K562 (cell line): ENCODE measurements at places on chromosomes 5 and 9.

GRCh38 chr9:127444921-127445850 lies 6.0 kb downstream of the RPL12 start:
- DNase-seq = no peak

- no peak for DNase-seq
These were observed 453.8 kb upstream of the ZNF608 start for GRCh38 chr5:125199968-125200865.

DNA sequence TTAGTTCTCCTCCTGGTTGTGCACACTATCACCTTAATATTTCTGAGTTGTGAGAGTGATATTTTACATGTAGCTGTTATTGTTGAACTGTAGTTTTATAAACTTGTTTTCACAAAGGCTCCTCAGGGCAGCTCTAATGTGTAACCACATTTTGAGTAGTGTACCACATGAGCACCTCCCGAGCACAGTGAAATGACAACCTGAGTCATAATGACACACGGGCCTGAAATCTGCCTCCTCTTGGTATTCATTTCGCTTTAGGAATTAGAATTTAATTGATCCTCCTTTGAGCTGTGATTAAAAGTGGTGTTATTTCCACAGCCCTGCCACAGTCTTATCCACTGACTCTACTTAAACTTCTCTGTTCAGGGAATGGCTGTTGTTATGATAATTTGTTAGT lies 7.9 kb downstream of the MTRR start:
- DNase-seq = no peak

GRCh38 chr9:136029556-136029955 lies 65.5 kb downstream of the NACC2 start:
- no peak for DNase-seq

DNA sequence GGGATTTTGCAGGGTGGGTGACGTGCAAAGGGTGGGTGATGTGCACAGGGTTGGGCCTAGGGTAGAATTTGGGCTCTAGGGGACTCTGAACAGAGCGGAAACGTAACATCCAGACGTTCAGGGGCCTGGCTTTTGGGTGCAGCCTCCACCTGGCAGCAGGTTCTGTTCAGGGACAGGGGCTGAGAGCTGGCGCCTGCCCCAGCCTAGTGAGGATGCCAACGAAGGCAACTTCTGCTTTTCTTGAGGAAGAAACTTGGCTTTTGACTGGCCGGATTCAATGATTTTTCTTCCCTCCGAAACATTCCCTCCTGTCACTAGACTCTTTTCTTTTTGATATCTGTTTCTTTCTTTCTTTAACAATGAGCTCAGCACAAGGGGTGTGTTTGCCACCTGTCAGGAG lies 38.6 kb upstream of the SLC6A19 start:
- no peak for DNase-seq

DNA sequence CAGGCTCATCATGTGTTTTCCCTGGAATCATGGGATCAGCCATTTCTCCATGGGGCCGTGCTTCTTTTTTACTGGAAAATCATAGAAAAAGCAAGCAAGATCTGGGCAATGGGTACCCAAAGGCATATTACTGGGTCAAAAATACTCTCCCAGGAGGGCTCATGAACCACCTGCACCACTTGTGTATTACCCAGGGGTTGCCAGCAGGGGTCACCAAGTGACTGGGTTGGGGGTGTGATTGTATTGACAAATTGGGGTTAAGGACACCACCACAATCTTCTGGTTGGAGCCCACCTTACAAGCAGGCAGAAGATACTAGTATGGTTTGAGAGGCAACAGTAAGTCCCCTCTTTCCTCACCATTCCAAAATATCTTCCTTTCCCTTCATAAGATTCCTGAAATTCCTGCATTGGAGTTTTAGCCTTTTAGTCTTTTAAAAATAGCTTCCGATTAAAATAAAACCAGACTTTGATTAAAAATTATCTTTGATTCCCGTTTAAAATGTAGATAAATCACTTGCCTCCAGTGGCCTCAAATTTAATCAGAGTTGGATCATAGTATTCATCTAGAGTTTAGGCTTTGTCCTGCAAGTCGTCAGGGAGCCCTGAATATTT lies 603.3 kb downstream of the KIF4B start:
- peak; percentile 48 for DNase-seq

DNA sequence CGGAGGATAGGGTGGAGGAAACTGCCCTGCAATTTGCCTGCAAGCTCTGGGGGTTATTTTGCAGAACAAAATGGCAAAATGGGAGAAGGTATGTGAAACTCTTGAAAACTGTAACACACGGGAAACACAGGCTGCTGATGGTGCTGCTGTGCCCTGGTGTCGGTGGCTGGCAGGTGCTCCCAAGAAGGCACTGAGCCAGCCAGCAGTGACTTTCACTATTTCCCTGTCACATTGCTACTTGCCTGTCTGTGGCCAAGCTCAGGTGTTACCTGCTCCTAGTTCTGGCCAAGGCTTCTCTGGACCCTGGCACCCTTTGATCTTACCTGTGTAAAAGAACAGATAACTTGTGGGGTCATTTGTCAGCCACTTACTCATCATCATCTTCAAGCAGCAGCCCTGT lies 102.2 kb downstream of the CMYA5 start:
- no peak for DNase-seq

DNA sequence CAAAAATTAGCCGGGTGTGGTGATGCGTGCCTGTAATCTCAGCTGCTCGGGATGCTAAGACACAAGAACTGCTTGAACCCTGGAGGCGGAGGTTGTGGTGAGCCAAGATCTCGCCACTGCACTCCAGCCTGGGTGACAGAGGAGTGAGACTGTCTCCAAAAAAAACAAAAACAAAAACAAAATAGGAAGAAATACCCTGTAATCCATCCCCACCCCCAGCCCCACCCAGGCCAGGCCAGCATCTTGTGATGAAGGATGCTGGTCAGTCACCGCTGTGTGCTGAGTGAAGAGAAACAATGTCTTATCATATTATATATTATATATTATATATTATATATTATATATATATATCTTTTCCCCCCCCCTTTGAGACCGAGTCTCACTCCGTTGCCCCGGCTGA lies 15.4 kb upstream of the CCIN start:
- DNase-seq = no peak

DNA sequence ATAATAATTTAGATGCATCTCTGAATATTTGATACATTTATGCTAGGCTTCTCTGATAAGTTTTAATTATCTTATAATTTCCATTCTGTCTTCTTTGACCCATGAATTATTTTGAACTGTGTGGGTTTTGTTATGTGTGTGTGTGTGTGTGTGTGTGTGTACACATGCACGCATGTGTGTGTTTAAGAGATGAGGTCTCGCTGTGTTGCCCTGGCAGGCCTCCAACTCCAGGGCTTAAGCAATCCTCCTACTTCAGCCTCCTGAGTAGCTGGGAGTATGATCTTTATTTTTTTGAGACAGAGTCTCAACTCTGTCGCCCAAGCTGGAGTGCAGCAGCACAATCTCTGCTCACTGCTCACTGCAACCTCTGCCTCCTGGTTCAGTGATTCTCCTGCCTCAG lies 75.4 kb downstream of the NDUFAF2 start:
- DNase-seq = no peak

- no peak for DNase-seq
These were observed 66.5 kb upstream of the STC2 start for GRCh38 chr5:173394701-173395100.

GRCh38 chr5:56340196-56340980 lies 107.3 kb upstream of the ANKRD55 start:
- DNase-seq = no peak

DNA sequence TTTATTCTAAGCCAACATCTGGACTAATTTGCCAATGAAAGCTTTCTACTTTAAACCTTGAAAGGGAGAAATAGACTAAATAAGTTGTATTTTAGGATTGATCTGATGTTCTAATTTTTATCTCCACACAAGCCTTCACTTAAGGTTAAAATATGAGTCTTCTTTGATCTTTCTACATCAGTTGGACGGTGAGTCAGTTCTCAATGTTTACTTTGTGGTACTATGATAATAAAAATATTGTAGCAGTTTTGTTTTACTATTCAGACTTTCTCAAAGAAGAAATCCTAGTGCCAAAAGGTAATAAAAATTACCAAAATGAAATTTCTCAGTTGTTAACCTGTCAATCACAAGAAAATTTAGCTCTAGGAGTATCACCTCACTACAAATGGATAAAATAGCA lies 203.5 kb upstream of the RGMB start:
- DNase-seq = no peak

- no peak for DNase-seq
These were observed 175.5 kb upstream of the TUT7 start for GRCh38 chr9:86529496-86530275.

- no peak for DNase-seq
These were observed 204.2 kb downstream of the TAF11L14 start for GRCh38 chr5:17838469-17838868.

- DNase-seq = no peak
These were observed 81.2 kb upstream of the MIER3 start for GRCh38 chr5:57033103-57033502.

DNA sequence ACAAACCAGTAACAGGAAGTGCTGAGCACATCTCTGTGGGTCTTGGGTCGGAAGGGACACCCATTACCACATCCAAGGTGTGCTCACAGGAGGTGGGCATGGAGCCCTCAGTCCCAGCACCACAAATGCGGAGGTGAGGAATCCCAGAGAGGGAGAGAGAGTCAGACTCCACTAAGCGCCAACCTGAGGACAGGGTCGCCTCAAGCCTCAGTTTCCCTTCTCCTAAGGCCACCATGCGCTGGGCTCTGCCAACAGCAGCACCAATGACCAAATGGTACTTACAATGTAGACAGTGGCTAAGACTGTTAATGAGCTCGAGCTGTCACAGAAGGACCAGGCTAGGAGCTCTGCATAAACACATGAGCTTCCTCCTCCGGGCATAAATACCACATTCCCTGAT lies 43.1 kb downstream of the BICD2 start:
- no peak for DNase-seq

- no peak for DNase-seq
These were observed 695.0 kb downstream of the DTWD2 start for GRCh38 chr5:118293378-118293777.

- no peak for DNase-seq
These were observed 79.8 kb upstream of the FBXL7 start for GRCh38 chr5:15420201-15420600.

DNA sequence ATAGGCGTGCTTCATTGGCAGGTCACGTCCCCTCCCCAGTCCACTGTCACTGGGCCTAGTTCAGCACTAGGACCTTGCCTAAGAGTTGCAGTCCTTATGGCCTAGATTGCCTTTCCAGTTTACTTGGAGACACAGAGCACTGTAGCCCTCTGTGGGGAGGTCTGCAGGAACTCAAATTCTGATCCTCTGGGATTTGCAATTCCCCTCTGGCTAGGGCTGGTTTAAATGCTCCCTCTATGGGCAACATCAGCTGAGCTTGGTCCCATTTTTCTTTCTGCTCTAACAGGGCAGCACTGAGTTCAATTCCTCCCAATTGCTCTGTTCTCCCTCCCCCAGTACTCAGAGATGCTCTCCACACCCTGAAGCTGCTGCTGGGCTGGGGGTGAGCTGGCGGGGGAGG lies 358.2 kb downstream of the HTR1A start:
- no peak for DNase-seq

GRCh38 chr5:72402959-72403628 lies 82.9 kb downstream of the PTCD2 start:
- peak; percentile 26 for DNase-seq

GRCh38 chr5:31208043-31208442 lies 14.6 kb downstream of the CDH6 start:
- no peak for DNase-seq

DNA sequence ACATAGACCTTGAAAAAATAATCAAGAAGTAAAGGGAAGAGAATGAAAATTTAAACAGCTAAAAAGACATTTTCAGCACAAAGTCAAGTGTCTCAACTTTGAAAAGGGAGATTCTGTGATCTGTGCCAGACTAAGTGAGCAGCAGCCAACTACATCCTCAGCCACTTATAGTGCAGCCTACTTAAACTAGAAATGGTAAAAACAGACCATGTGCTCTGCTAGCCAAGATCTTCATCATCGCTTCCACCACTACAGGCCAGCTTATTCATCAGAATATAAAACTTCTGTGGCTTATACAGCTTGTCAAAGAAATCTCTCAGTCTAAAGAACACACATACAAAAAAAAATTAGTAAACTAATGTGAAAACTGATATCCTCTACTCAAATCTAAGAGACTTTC lies 63.5 kb downstream of the CEMIP2 start:
- DNase-seq = no peak

DNA sequence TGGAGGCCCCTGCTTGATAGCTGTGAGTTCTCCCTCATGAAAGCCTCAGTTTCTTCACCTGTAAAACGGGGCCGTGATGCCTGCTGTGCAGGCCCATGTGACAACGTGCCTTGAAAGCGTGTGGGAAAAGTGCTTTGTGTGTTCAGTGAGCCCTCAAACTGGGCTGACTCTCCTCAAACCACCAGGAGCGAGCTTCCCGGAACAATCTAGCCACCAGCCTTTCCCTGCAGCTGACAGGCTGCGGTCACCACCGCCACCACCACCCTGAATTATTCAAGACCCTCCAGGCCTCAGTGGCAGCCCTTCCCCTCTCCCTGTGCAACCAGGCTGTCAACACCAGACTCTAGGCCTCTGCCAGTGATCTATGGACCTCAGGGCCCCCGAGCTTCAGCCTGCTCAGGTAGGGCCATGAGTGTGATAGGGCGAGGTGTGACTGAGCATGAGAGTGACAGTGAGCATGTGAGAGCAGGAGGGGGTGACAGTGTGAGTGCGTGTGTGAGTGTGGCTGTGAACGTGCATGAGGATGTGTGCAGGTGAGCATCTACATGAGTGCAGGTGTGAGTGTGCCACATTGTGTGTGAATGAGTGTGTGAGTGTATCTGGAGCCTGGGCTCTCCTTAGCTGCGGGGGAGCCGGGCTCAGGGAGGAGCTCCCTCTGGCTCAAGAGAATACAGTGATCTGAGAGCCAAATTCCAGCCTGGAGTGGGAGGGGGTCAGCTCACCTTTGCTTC lies 53.3 kb upstream of the PSD2 start:
- DNase-seq = no peak

GRCh38 chr9:16499892-16500291 lies 370.6 kb downstream of the BNC2 start:
- DNase-seq = no peak

GRCh38 chr5:36237751-36238150 lies 4.0 kb downstream of the NADK2 start:
- peak; percentile 55 for DNase-seq

DNA sequence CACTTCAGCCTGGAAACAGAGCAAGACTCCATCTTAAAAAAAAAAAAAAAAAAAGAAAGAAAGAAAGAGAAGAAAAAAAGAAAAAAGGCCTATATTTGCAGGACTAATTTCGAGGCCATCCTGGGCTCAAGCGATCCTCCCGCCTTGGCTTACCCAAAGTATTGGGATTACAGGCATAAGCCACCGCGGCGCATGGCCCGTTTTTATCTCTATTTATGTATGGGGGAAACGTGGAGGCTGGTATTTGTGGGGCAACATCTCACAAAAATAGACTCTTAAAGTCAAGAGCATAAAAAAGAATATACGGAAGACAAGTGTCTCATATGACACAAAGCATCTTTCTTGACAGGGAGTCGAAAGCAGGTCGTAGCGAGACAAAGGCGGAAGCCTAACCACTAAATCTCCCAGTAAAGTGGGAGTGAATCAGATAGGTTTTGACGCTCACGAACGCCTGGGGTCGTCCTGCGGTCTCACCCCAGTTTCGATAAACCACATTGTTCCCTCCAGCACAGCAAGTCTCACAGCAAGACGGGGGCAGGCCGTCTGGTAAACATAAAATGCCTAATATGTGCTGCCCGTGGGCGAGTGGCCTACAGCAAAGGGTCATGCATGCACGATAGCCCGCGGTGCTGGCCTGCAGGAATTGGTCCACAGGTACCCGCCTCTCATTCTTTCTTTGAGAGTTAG lies 1.8 kb upstream of the TRIM41 start:
- peak; percentile 35 for DNase-seq
